ENCODE measurements at places on chromosomes 5 and 9.

DNA sequence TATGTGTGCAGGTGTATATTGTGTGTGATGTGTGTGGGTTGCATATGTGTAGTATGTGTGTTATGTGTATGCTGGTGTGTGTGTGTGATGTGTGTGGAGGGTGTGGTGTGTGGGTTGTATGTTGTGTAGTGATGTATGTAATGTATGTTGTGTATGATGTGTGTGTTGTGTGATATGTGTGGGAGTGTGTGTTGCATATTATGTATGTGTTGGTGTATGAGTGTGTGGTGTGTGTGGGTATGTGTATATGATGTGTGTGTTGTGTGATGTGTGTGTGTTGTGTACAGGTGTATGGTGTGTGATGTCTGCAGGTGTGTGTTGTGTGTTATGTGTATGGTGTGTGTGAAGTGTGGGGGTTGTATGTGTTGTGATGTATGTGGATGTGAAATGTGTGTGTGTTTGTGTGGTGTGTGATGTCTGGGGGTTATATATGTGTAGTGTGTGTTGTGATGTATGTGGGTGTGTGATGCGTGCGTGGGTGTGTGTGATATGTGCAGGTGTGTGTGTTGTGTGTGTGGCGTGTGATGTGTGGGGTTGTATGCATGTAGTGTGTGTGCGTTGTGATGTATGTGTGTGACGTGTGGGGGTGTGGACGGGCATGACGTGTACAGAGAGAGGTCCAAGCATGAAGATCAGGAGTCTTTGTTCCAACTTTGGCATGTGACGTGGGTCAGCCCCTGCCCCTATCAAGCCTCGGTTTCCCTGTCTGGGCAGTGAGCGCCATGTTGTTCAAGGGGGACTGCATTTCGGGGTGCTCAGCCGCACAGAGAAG, 8.5 kb upstream of the CRB2 start:
- DNase-seq, result no peak

DNA sequence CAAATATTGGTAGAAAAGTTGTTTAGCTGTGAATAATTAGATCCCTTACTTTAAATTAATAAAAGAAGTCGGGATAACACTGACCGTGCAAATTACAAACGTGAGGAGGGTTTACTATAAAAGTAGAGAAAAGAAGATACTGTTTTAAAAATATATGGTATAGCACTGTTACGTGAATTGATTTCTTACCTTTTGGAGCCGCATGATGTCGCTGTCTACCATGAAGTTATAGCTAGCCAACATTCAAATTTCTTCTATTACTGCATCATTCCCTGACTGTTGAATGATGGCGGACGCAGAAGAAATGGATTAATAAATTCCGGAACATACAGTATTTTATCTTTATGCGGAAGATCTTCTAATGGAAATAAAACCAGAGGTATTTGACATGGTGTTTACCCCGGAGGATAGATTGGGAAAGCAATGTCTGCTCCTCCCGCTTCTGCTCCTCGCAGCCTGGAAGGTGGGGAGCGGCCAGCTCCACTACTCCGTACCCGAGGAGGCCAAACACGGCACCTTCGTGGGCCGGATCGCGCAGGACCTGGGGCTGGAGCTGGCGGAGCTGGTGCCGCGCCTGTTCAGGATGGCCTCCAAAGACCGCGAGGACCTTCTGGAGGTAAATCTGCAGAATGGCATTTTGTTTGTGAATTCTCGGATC, at the start of gene PCDHA6:
PCDHA6 (plus strand) TSS at position 257 of the 658 bp plus-strand sequence; CDS start at position 389, 132 bp downstream.
- no peak for DNase-seq

DNA sequence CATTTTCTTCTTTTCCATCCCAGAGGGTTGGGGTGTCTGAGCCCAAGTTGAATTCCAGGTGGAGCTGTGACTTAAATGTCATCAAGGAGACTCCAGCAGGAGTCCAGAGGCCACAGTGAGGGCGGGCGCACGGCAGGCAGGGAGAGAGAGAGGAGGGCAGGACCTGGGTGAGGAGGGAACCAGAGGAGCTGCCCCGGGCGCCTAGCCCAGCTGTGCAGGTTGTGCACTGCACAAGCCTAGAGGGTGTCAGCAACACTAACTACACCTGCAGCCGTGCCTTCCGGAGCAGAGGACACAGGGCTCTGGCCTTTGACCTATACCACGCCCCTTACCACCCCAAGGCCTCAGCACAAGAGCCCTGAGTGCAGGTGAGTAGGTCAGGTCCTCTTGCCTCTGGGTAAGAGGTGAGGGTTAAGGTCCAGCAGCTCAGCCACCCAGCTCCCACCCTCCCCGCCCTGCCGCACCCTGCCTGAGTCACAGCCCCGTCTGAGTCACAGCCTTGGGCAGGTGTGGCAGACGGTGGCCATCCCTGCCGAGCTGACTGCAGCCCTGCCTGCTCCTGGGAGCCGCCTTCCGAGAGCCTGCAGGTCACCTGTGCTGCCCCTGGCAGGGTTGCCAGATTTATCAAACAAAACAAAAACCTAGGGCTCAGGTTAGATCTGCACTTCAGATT, 6.4 kb upstream of the AGPAT2 start:
- DNase-seq, result no peak

GRCh38 chr5:154644745-154645411, 110.3 kb upstream of the LARP1 start:
- no peak for DNase-seq

DNA sequence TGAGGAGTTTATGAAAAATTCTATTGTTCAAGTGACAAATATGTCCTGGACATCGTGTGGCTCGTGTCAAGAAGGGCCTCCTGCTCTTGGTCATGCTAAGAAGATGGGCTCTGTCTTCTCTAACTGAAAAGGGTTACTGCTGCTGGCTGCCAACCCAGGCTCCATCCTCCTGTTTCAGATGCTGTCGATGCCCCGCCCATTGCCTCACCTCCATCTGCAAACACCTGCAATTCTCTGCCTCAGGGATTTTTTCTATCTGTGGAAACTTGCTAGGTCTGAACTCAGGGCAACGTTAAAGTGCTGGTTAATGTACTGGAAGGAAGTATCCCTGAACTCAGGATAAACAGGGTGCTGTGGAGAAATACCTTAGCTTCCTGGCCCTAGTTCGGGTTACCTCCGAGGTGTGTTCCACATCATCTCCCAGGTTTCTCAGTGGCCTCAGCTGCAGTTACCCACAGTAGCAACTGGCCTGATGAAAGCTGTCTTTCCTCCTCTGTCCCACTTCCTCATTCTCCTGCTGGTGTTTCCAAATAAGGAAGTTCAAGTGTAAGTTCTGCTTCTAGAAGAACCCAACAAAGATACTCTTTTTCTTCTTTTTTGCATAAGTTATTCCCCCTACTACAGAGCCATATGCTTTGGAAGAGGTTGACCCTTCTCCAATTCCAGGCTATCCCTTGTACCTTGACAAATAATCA, 151.7 kb upstream of the SMIM23 start:
- DNase-seq, result no peak

All from CD4-positive, alpha-beta T cell treated with Interleukin-12 subunit alpha and Interleukin-12 subunit beta, for 1 hour (primary cell).